ENCODE measurements at places on chromosomes 12 and 14.

GRCh38 chr14:67420102-67420739 is 8.3 kb upstream of the PLEK2 start:
- H3K4me3 ChIP-seq: no peak overlapping the region
- H3K4me1 ChIP-seq: peaks cover 7% of the 10 kb centered on the region
- DNase-seq: no peak
- H3K36me3 ChIP-seq: no peaks in the 10 kb centered on the region

DNA sequence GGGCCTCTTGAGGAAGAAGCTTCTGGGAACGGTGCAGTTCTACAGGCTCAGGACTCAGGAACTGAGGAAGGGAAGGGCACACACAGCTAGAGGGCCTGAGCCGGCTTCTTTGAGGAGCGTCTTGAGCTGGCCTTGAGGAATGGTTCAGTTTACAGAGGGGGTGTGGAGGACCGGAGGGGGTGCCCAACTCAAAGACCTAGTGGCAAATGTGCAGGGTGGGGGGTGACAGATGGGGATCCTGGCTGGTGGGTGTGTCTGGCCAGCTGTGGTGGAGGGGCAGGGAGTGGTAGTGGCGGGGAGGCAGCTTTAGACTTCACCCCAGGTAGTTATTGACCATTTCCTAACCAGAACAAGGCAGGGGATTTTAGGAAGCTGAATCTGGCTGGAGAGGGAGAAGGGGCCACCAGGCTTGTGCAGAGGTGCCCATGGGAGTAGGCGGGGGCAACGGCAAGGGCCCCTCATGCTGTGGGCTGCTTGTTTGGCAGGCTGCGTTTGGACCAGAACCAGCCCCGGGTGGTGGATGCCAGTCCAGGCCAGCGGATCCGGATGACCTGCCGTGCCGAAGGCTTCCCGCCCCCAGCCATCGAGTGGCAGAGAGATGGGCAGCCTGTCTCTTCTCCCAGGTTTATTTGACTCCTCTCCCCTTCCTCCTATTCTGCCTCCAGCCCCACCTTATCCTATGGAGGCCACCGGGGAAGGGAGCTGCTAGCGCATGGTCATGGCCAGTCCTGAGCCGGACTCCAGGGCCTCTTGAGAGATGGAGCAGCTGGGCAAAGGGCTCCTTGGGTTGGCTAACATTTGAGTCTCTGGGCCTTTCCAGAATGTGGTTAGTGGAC is 27.8 kb downstream of the PAPLN start:
- H3K4me1 ChIP-seq: peaks cover 7% of the 10 kb centered on the region
- H3K4me3 ChIP-seq: no peak overlapping the region
- no peak for DNase-seq
- H3K36me3 ChIP-seq: no peaks in the 10 kb centered on the region
- H3K27ac ChIP-seq: no peak overlapping the region
- no peaks in the 10 kb centered on the region for H3K27me3 ChIP-seq

- no peaks in the 10 kb centered on the region for H3K36me3 ChIP-seq
- H3K27ac ChIP-seq: no peak overlapping the region
- DNase-seq: no peak
- peak overlapping the region; percentile 53 for H3K4me3 ChIP-seq
Measured at GRCh38 chr14:104224506-104225277, 86.3 kb downstream of the KIF26A start.

DNA sequence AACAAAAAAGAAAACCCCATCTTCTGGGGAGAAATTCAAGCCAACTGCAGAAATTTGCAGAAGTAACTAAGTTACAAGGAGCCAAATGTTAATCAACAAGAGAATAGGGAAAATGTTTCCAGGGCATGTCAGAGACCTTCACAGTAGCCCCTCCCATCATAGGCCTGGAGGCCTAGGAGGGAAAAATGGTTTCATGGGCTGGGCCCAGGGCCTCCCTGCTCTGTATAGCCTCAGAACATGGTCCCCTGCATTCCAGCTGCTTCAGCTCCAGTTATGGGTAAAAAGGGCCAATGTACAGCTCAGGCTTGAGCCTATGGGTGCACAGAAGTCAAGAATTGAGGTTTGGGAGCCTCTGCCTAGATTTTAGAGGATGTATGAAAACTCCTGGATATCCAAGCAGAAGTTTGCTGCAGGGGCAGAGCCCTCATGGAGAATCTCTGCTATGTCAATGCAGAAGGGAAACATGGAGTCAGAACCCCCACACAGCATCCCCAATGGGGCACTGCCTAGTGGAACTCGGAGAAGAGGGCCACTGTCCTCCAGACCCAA is 260.9 kb downstream of the DUSP6 start:
- no peaks in the 10 kb centered on the region for H3K36me3 ChIP-seq
- H3K27me3 ChIP-seq: no peaks in the 10 kb centered on the region
- H3K27ac ChIP-seq: no peak overlapping the region

DNA sequence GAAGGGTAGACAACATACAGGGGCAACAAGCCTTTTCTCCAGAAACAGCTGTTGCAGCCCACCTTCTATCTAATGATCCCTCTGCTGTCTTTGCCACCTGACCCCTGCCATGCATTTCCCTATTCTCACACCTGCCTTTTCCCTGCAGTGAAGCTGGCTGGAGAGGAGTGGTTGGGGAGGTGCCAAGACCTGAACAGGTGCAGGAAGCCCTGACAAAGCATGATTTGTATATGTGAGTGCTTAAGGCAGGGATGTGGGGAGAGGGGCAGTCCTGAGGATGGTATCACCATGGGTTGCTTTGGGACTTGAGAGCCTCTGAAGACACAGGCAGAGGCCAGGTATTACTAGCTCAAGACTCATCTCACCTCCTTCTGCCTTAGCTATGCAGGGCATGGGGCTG is 2.9 kb upstream of the PFDN5 start:
- peaks cover 57% of the 10 kb centered on the region for H3K4me1 ChIP-seq
- DNase-seq: no peak
- no peaks in the 10 kb centered on the region for H3K27me3 ChIP-seq
- H3K36me3 ChIP-seq: no peaks in the 10 kb centered on the region
- H3K27ac ChIP-seq: no peak overlapping the region
- H3K4me3 ChIP-seq: no peak overlapping the region

- H3K4me1 ChIP-seq: no peaks in the 10 kb centered on the region
- no peak overlapping the region for H3K4me3 ChIP-seq
- no peaks in the 10 kb centered on the region for H3K36me3 ChIP-seq
- peaks cover 3% of the 10 kb centered on the region for H3K27me3 ChIP-seq
- no peak overlapping the region for H3K27ac ChIP-seq
Measured at GRCh38 chr14:98168211-98168985, 1103.6 kb downstream of the BCL11B start.

DNA sequence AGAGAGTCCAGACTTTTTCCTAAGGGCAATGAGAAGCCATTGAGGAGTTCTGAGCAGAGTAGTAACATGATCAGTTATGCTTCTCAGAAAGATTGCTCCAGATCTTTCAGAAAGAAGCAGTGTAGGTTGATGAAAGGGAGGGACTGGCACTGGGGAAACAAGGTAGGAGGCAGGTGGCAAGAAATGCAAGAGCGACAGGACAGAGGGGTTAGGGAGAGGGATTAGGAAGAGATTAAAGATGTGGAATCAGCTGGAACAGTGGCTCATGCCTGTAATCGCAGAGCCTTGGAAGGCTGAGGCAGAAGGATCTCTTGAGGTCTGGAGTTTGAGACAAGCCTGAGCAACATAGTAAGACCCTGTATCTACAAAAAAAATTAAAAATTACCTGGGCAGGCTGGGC is 3.4 kb downstream of the CDCA3 start:
- no peak overlapping the region for H3K4me3 ChIP-seq
- no peaks in the 10 kb centered on the region for H3K27me3 ChIP-seq
- H3K36me3 ChIP-seq: no peaks in the 10 kb centered on the region
- H3K4me1 ChIP-seq: peaks cover 11% of the 10 kb centered on the region
- H3K27ac ChIP-seq: no peak overlapping the region
- no peak for DNase-seq

DNA sequence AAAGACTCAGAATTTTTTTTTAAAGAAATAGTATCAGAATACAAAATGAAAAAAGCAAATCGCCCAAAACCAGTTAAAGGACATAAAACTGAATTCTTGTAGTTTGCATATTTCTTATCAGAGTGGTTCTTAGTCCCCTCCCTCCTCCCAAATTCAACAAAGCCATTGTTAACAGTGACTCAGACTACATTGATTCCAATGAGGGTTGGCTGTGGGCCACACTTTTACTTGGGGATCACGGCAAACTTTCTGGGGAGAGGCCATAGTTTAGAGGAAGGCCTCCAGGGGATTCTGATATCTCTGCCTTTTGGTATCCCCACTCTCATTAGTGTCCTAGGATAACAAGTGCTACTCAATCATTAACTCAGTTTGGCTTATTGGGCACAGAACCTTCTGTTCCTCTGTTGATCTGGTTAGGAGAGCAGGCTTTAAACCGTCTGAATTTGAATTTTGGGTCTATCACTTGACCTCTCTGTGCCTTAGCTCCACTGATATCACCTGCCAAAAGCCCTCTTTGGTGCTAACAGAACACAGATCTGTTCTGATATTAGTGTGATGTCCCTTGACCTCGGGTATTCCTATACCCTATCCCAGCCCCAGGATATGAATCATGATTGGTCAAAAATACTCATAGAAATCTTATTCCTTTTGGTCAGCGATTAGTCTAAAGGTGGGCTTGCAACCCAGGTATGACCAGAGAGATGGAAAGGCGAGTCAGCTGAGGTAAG is 45.2 kb upstream of the APPL2 start:
- H3K4me3 ChIP-seq: no peak overlapping the region
- H3K27me3 ChIP-seq: no peaks in the 10 kb centered on the region
- H3K4me1 ChIP-seq: no peaks in the 10 kb centered on the region
- no peaks in the 10 kb centered on the region for H3K36me3 ChIP-seq
- H3K27ac ChIP-seq: no peak overlapping the region

DNA sequence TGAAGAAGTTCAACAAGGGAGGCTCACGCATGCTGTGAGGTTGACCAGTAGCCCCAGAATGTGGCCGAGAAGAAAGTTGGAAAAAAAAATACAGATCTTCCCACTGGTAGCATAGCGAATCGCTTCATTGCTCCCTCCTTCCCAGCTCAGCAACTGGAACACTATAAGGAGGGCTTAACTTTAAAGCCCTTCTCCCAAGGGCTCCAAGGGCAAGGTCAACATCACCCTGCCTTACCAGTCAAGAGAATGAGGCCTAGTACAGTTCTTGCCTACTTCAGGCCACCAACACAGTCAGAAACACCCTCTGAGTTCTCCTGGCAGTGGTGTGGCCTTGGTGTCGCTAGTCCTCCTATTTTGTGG is 14.4 kb downstream of the OXA1L start:
- no peaks in the 10 kb centered on the region for H3K4me1 ChIP-seq
- H3K4me3 ChIP-seq: no peak overlapping the region
- no peak overlapping the region for H3K27ac ChIP-seq
- DNase-seq: no peak
- no peaks in the 10 kb centered on the region for H3K36me3 ChIP-seq

- DNase-seq: no peak
- H3K4me1 ChIP-seq: peaks cover 29% of the 10 kb centered on the region
- H3K36me3 ChIP-seq: no peaks in the 10 kb centered on the region
- peak overlapping the region; percentile 76 for H3K27ac ChIP-seq
- H3K27me3 ChIP-seq: no peaks in the 10 kb centered on the region
- no peak overlapping the region for H3K4me3 ChIP-seq
Measured at GRCh38 chr14:75442642-75443041, 14.8 kb downstream of the JDP2 start.

DNA sequence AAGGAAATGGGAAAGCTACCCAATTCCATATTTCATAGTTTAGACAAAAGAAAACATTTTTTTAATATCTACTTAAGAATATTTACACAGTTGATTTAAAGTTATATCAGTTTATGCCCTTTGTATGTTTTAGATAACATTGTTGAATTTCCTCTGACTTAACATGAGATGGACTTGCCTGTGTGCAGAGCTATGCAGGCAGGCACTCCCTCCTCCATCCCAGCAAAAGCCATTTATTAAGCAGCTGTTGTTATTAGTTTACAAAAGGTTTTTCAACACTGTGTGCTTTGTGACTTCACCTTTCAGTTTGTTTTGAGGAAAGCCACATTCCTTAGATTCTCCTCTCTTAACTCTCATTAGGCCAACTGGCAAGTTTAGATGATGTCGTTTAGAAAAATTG is 337.5 kb upstream of the PDE3A start:
- no peak for DNase-seq
- H3K4me3 ChIP-seq: no peak overlapping the region
- no peaks in the 10 kb centered on the region for H3K4me1 ChIP-seq
- no peak overlapping the region for H3K27ac ChIP-seq
- no peaks in the 10 kb centered on the region for H3K36me3 ChIP-seq
- no peaks in the 10 kb centered on the region for H3K27me3 ChIP-seq

DNA sequence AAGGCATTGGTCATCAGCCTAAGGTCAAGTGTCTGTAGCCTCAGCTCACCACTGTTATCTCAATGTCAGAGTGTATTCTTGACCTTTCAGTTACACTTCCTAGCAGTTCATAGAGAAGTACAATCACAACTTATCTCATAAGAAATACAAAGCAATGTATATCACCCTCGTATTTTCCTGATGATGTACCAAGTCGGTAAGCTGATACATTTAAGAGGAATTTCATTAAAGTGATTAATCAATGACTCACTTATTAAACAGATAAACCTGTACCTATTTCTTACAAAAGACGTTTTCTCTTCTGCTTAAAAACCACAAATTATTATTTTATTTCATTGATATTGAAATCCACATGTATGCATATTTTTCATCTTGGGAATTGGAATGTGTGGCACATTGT is 3.9 kb upstream of the PRB3 start:
- DNase-seq: no peak
- H3K27me3 ChIP-seq: no peaks in the 10 kb centered on the region
- no peak overlapping the region for H3K27ac ChIP-seq

- no peaks in the 10 kb centered on the region for H3K36me3 ChIP-seq
- H3K27ac ChIP-seq: no peak overlapping the region
Measured at GRCh38 chr12:15527201-15528080, 205.1 kb downstream of the PTPRO start.

DNA sequence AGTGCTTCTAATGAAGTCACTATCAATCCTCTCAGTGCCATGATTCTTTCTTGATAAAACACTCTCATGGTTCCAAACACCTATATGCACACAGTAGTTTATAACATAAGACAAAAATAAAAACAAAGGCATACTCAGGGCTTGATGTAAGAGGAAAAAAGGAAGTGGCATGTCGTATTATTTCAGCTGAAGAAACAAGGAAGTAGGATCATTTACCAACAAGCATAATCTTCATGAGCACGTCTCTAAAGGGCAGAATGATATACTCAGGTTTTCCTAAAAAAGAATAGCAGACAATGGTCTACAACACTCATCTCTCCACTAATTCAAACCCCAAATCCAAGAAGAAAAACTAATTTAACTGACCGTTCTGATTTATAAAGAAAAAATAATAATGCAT is 33.9 kb downstream of the NUMB start:
- H3K36me3 ChIP-seq: no peaks in the 10 kb centered on the region
- no peak for DNase-seq
- no peaks in the 10 kb centered on the region for H3K4me1 ChIP-seq
- no peak overlapping the region for H3K4me3 ChIP-seq
- H3K27me3 ChIP-seq: no peaks in the 10 kb centered on the region

- no peak overlapping the region for H3K27ac ChIP-seq
- no peak for DNase-seq
- no peak overlapping the region for H3K4me3 ChIP-seq
- H3K4me1 ChIP-seq: no peaks in the 10 kb centered on the region
- no peaks in the 10 kb centered on the region for H3K27me3 ChIP-seq
Measured at GRCh38 chr14:56608689-56609088, 29.1 kb downstream of the TMEM260 start.

- H3K36me3 ChIP-seq: no peaks in the 10 kb centered on the region
- no peak overlapping the region for H3K27ac ChIP-seq
- no peak overlapping the region for H3K4me3 ChIP-seq
Measured at GRCh38 chr12:442235-442884, 17.4 kb upstream of the B4GALNT3 start.
